ENCODE measurements at places on chromosomes 7 and 10. TPM values are rescaled to one million over a fixed set of nuclear protein-coding genes. Genes with fewer than 3 reads are reported as not detected.

DNA sequence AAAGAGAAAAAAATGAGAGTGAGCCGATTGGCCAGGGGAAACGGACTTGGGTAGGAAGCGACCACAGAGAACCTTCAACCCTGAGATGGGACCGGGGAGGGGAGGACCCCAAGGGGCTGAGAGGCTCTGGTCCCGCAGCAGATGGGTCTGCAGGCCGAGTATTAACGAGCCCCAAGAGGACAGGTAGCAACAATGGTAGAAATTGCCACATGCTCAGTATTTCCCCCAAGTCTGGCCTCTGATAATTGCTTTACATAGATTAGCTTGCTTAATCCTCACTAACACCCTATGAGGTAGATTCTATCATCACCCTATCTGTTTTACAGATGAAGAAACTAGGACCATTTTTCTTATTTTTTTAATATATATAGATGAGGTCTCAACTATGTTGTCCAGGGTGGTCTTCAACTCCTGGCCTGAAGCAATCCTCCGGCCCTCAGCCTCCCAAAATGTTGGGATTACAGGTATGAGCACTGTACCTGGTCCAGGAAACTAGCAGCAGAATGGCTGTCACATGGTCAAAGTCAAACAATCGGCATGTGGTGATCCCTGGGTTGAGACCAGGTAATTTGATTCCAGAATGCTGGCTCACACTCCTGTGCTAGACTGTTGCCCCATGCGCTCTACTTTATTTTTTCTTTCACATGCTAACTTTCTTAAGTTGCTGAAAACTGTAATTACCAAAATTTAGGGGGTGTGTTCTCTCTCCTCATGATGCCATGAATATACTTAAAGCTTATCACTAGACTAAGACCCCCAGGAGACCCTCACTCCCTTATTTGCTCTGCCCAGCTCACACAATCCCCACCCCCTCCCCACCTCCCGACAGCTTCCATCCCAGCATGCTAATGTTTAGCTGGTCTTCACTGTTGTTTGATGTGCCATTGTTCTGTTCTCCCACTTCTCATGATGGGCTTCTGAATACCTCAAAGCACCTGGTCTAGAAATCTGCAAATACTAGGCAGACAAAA lies 67.9 kb upstream of the AFAP1L2 start:
- no peak for DNase-seq

- DNase-seq, result no peak
Measured at GRCh38 chr7:17646253-17646956, 293.9 kb downstream of the SNX13 start.

DNA sequence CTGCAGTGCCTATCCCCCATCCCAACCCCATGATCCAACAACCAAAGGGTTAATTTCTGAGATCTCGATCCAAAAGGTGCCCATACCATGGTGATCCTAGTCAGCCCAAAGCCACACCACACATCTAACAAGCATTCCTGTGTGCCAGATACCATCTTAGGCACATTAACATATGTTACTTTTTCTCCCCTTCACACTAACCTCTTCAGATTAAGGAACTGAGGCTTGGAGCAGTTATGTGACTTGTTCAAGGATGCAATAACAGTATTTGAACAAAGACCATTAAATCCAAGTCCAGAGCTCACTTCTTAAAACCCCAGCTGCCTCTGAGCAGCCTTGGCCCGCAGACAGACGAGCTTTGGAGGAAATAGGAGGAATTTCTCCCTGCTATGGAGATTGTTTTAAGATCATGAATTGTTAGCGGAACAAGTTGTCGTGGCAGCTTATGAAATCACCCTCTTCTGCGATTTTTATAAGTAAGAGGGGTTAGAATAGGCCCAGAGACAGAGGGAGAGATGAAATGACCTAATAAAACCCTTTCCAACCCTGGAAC lies 327.2 kb downstream of the KCNMA1 start:
- DNase-seq, result no peak

DNA sequence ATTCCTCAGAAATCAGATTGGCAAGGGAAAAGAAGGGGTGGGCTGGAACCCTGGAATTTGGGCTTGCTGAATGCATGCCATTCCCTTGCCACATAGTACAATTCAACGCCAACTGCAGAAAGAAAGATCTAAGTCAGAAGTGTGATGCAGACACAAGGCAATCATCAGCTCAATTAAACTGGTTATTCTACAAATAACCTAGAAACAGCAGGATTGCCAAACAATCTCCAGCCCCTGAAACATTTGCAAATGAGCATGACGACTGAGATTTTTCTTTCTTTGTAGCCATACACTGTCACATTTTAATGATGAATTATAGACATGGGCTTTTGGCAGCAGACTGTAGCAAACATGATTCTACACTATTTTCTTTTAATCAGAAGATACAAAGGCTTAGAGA lies 16.5 kb upstream of the CREB5 start:
- peak; percentile 29 for DNase-seq

DNA sequence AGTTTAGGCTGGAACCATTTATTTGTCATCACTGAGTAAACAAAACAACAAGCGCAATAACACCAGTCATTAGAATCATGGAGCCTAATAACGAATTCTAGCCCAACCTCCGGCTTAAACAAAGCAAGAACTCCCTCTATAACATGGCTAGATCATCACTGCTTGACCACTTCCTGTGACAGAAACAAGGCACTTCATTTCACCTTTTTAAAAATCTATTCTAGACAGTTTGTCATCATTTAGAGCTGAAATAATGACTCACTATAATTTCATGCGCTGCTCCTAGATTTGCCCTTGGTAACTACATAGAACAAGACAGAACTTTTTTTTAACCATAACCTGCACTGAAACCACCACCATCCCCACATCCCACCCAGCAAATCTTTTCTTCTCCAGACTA lies 81.3 kb downstream of the OSBPL3 start:
- DNase-seq, result no peak

Gene DKK1
- not detected for polyA plus RNA-seq

GRCh38 chr10:12397147-12397896 lies 48.0 kb downstream of the CAMK1D start:
- no peak for DNase-seq

Gene TLL2
- polyA plus RNA-seq, result 0.39 TPM

Gene ARHGEF35
- polyA plus RNA-seq, result 9.5 TPM
